ENCODE measurements at places on chromosomes 7 and 10. TPM values are rescaled to one million over a fixed set of nuclear protein-coding genes. Genes with fewer than 3 reads are reported as not detected.

ADAP1 gene
- polyA plus RNA-seq, result 5.8 TPM

SERPINE1 gene
- 1.3 TPM for polyA plus RNA-seq

ASZ1 gene
- not detected for polyA plus RNA-seq

TMEM184A gene
- polyA plus RNA-seq, result 187 TPM

RBM17 gene
- 57.3 TPM for polyA plus RNA-seq

GBX1 gene
- polyA plus RNA-seq, result not detected

TMEM236 gene
- 0.08 TPM for polyA plus RNA-seq

GDF2 gene
- not detected for polyA plus RNA-seq

ZNF33A gene
- 8.3 TPM for polyA plus RNA-seq

TMEM213 gene
- polyA plus RNA-seq, result not detected

CHRM2 gene
- 0.12 TPM for polyA plus RNA-seq

GIMAP7 gene
- polyA plus RNA-seq, result 8.0 TPM

ARHGAP19 gene
- 1.5 TPM for polyA plus RNA-seq

SLC16A12 gene
- 0.02 TPM for polyA plus RNA-seq

COL1A2 gene
- polyA plus RNA-seq, result 26.4 TPM

ZNF655 gene
- 56.9 TPM for polyA plus RNA-seq

AGMO gene
- 0.09 TPM for polyA plus RNA-seq

VIPR2 gene
- polyA plus RNA-seq, result 0.39 TPM

CALN1 gene
- 0.12 TPM for polyA plus RNA-seq

OPTN gene
- 34.2 TPM for polyA plus RNA-seq

NOLC1 gene
- polyA plus RNA-seq, result 46.5 TPM

XRCC2 gene
- polyA plus RNA-seq, result 1.1 TPM

ENTPD1 gene
- 2.4 TPM for polyA plus RNA-seq
